Fibroblast of villous mesenchyme (primary cell): ENCODE measurements at places on chromosomes 3 and 15. TPM values are rescaled to one million over a fixed set of nuclear protein-coding genes. Genes with fewer than 3 reads are reported as not detected.
A peak's percentile ranks its signal among the peaks of the same experiment; 100 is the strongest.

The SMCO1 gene
- under 0.01 TPM in 1 of 2 replicates, not detected in the other for total RNA-seq

The DUSP7 gene
- 20.9 and 21.2 TPM in 2 replicates for total RNA-seq

The RASGRP1 gene
- 5.2 and 9.5 TPM in 2 replicates for total RNA-seq

The PLA2G4B gene
- 0.97 and 1.3 TPM in 2 replicates for total RNA-seq

GRCh38 chr3:116444819-116445310 is 422 bp downstream of the LSAMP start:
- DNase-seq, result peak; percentile 8

DNA sequence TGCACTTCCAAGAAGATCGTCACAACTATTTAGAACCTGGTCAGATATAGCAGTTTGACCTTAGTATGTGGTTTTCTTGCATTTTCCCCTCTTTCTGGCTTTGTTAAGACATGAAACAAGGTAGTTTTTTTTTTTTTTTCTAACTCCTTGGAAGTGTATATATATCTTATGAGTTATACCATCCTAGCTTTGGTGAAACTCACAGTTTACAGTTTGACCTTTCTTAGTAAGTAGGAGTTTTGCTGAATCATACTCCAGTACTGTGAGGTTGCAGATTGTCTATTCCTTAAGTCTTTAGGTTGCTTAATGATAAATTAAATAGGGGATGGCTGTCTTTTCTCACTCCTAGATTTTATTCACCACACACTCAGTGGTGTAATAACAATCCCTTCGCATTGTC is 325.0 kb downstream of the RBMS3 start:
- peak; percentile 86 for DNase-seq

- no peak for DNase-seq
Measured at GRCh38 chr3:49647741-49648140, 26.4 kb upstream of the APEH start.

DNA sequence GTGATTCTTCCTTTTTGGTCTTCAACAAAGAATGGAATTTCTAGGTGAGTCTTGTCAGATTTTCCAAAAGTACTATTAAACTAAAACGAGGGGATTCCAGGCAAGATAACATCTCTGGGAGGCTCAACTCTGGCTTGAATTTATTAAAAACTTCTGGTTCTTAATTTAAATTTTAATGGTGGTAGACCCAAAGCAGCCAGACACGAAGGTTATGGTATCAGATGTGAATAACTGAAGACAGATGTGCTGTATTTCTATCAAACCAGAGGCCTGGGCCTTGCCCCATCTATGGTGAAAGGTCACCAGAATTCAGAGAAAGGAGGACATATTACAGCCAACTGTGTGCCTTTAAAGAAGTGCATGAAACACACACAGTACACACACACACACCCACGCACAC is 283.2 kb upstream of the ICE2 start:
- DNase-seq, result no peak

- no peak for DNase-seq
Measured at GRCh38 chr3:140906785-140907184, 34.9 kb upstream of the SLC25A36 start.

DNA sequence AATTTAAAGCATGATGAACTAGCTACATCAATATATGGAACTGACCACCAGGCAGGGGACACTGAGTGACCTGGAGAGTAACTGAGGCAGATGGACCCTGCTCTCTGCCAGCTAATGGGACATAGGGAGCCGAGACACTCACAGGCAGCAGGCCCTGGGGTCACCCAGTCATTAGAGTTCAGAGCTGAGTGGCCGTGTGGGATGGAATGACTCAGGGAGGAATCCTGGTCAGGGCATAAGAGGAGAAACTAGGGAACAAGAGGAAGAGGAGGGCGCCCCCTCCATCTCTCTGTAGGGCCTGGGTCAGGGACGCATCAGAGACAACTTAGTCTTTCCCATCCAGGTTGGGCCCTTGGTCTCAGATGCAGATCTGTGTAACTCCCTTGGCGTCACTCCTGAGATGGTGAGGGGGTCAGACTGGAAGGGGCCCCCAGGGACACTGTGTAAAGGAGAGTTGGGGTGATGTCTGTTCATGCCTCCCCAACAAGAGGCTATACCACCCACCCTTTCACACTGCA is 39.8 kb downstream of the CCDC12 start:
- peak; percentile 41 for DNase-seq

- DNase-seq, result peak; percentile 70
Measured at GRCh38 chr3:36729204-36730056, 34.9 kb downstream of the DCLK3 start.

DNA sequence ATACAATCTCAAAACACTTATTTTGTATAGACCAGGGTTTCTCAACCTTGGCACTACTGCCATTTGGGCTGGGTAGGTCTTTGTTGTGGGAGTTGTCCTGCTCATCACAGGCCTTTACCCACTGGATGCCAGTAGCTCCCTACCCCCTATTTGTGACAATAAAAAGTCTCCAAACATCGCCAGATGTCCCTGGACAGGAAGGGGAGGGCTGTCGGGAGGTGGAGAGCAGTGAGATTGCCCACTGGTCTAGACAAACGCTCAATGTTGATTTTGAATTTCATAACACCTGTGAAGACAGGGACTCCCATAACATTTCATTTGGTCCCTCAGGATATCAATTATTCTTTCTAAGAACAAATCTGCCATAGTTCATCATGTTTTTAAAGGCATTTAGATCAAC is 151.7 kb upstream of the PTPRG start:
- DNase-seq, result no peak

GRCh38 chr3:15665510-15666150 is 64.1 kb downstream of the BTD start:
- no peak for DNase-seq

DNA sequence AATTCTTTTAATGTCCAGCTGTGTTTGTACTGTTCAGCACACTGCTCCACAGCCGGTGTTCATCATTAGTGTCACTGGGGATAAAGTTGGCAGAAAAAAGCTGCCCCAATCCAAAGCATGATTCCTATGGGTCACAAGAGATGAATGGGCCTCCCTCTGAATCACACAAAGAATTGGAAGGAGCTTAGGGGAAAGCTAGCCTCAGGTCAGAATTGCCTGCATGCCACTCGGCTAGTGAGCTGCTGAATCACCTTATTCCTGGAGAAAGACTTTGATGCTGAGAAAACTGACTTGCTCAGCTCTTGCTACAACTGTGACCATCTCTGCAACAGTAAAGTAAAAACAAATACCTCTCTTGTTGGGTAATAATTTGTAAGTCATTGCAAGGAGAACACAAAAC is 3.5 kb downstream of the CCK start:
- peak; percentile 14 for DNase-seq
